EH (cell line): ENCODE measurements at places on chromosomes 3 and 15.
A peak's percentile ranks its signal among the peaks of the same experiment; 100 is the strongest.

DNA sequence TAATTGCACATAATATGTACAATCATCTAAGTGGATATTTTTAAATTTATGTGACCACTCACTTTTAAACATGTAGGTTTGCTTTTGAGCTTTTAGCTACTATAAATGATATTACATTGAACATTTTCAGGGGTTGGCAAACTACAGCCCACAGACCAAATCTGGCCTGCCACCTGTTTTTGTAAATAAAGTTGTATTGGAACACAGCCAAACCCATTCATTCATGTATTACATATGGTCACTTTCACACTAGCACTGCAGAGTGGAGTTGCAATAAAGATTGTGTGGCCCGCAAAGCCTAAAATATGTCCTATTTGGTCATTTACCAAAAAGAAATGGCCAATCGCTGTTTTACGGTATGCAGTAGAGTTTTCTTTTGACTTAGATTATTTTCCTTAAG is 21.2 kb downstream of the CMTM7 start:
- DNase-seq = no peak

DNA sequence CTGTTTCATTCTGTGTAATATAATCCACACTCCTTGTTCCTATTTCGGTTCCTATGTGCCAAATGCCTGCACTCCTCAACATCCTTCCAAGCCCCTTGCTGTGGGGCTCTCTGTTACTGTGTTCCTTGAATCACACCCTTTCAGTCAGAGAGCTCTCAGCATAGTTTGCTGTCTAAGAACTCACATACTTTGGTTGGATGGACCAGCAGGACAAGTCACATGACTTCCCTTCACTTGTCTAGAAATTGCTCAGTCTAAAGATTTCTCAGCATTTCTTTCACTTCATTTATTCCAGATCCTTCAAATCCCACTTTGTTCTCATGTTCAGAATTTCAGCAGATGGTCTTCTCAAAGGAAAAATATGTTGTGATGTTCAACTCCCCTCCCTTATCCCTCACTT is 203.5 kb upstream of the PFN2 start:
- peak; percentile 30 for DNase-seq

GRCh38 chr15:93706495-93707292 is 524.7 kb upstream of the MCTP2 start:
- DNase-seq = no peak

DNA sequence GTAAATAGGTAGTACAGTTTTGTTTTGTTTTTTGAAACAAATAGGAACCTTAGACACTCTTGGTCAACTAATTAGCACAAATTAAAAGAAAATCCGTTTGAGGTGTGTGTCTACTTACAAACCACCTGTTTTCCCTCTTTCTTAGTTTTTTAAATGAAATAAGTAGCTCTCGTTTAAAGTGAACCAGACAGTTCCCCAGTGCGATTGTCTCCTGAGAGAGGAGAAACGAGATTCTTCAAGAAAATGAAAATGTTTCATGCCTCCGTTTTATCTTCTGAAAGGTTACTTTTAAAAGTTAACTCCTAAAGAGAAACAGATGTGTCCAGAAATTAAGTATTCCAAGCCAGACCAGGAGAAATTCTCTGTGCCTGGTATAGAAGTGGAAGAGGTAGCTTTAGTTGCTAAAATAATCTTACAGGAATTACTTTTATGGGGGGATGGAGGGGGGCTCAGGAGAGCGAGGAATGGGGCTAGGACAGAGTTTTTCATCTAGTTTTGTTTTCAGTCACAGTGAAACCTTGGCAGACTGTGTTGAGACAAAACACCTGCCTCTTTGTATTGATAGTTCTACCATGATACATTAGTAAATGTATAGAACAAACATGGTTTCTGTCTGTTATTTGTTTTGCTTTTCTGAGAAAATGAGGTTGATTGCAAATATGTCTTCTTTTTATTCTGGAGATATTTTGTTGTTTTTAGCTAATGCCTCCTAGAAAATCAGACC is 155.1 kb upstream of the CNTN4 start:
- DNase-seq = no peak

- DNase-seq = peak; percentile 71
Measured at GRCh38 chr15:48437178-48437577, 105.9 kb downstream of the DUT start.

DNA sequence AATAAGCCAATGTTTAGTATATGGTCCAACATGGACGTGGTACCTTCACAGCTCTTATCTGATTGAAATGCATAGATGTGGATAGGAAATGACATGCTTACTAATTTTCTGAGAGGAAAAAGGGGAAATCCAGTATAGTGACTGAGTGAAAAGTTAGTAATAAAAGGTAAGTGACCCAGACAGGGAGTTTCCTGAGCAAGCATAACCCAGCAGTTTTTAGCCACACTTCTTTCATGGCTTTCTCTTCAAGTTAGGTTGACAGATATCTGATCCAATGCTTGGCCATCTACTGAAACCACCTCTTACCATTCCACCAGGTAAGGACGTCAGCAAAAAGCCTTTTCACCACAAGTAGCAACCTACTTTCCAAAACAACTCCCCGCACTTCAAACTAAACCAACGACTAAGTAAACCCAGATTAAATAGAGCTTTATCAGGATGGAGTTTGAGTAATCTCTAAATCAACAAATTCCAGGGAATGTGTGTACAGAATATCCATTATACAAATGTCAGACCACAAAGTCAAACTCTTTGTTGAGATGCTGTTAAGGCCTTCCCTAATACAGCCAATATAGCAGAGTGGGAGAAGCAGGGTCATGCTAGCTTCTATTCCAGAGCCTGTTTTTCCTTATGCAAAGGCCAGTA is 329.7 kb downstream of the RORA start:
- no peak for DNase-seq

- DNase-seq = peak; percentile 76
Measured at GRCh38 chr15:48966595-48967301, 3.0 kb upstream of the SHC4 start.

GRCh38 chr15:38860253-38860652 is 295.6 kb upstream of the RASGRP1 start:
- DNase-seq = no peak

- peak; percentile 32 for DNase-seq
Measured at GRCh38 chr3:184574515-184575417, 13.2 kb downstream of the EPHB3 start.

DNA sequence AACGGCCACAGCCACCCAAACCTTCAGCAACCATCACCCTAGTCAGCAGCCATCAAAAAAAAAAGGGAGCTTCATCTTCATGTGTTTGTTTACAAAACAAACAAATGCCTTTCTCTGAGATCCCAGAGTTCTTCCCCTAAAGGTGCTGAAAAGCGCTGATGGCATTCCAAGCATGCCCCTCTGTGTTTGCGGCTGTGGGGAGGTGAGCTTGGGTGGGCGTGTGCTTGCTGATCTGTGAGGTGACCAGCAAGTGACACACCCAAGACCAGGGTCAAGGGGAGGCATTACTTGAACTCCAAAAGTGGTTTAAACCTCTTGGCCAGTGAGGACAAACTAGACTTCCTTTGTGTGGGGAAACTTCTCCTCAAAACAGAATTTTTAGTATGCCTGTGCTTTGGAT is 81.5 kb downstream of the DHX36 start:
- no peak for DNase-seq

GRCh38 chr15:39819533-39819932 is 36.9 kb upstream of the FSIP1 start:
- DNase-seq = no peak

GRCh38 chr3:190096345-190096744 is 24.4 kb downstream of the P3H2 start:
- DNase-seq = no peak

DNA sequence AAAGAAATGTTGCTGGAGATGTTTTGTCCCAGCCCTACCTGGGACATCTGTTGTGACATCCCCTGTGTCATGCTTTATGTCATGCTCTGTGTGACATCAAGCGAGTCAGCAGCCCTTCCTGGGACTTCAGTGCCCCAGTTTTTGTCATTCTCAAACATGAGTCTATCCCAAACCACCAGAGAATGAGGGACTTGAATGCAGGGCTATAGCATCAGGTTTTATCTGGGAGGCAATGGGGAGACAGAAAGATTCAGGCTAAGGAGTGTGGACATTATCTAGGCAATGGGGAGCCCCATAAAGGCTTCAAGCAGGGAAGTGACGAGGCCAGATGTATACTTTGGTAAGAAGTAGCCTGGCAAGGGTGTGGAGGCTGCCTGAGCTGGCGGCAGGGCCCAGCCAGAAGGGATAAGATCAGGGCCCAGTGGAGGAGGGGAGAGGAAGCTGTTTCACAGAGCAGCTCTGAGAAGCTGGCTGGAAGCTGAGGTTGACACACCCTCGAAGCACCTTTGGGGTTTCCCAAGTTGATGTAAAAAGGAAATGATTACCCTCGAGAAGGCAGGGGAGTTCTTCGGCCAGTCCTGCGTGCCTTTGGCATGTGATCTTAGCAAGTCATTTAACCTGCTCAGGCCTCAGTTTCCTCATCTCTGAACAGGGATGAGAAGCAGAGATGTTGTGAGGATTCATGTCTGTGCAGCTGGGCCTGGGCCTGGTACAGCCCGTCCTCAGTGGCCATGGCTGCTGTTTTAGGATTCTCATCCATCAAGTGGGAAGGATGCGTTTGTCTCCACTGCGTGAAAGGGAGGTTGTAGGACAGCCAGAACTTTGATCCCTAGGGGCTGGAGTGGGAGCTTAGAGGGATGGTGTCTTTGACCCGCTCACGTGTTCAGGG is 34.3 kb downstream of the IRAK2 start:
- peak; percentile 59 for DNase-seq

GRCh38 chr15:40053831-40054604 is 15.0 kb upstream of the SRP14 start:
- DNase-seq = no peak

- DNase-seq = no peak
Measured at GRCh38 chr15:69482686-69483256, 30.2 kb downstream of the RPLP1 start.

DNA sequence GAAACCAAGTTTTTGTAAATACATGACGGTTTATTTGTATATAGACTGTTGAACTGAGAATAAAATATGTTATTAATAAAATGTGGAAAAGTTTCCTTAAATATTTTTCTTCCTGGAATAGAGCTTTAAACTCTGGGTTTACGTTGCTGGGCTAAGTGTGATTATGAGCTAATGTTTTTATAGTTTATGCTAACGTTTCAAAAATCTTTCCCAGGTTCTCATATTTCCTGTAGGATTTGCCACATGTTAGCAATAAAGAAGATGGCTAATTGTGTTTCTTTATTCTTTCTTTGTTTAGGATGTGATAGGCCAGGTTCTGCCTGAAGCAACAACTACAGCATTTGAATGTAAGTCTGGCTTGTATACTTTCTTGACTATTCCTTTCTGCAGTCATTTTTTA is 7.2 kb downstream of the MAP2K5 start:
- no peak for DNase-seq

- DNase-seq = peak; percentile 86
Measured at GRCh38 chr15:82177291-82178010, 85.1 kb downstream of the EFL1 start.

DNA sequence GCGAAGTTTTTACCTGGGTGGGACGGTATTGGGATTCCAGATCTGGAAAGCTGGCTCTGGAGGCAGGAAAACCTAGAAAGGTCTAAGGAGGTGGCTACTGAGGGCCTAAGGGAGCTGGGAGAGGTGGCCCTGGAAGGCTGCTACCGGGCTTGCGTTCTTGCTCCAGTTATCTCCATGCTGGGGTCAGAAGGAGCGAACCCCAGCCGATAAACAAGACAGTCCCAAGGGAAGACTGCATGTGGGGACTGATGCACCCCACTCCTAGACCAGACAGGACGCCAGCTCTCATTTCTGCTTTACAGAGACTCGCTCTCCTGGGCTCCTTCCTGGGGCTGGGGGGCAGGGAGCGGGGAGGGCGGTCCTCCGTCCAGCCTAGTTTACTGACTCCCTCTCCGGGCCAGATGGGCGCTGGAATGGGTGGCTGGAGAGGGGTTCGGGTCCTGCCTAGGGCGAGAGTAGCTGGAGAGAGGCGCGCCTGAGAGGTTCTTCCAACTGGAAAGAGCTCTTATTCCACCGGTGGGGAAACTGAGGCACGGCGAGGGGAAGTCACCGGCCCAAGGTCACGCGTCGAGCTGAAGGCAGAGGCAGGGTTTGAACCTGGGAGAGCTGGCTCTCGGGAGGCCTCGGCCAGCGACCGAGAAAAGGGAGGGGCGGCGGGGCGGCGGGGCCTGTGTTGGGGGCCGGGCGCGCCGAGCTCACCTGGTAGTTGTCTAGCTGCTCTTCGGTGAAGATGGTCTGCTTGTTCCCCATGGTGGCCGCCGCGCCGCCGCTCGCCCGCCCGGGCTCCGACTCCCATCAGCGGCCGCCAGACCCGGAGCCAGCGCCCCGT is 565 bp downstream of the CIB2 start:
- no peak for DNase-seq

GRCh38 chr15:69012761-69013364 is 1.6 kb upstream of the NOX5 start:
- peak; percentile 44 for DNase-seq

DNA sequence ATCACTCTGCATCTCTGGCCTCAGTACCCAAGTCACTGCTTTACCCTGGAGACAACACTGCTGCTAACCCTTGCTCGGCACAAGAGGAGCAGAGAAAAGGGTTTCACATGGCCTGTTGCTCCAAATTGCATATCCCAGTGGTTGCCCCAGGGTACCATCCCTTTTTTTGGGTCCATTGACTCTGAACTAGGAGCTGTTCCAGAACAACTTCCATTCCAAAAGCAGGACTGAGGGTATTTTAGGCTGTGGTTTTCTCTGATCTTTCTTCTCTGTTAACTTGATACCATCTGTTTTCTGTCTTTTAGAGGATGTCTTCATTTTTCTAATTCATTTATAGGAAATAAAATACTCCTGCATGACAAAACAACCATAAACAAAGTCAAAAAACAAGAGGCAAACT is 17.3 kb upstream of the RYK start:
- DNase-seq = no peak

DNA sequence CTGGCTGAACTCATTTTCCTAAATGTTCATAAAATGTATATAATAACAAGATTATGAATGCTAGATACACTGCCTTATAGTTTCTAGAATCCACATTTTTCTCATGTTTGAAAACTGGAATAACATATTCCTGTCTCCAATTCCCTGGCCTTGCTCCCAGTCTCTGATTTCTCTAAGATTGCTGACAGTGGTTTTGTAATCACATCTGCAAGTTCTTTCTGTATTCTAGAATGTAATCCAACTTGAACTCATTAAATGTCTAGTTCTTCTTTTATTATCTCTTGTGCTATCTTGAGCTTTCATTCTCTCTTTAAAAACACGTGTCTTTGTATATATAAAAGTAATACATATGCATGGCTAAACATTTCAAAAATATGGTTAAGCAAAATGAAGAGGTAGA is 215.2 kb upstream of the ADAMTS9 start:
- DNase-seq = no peak

DNA sequence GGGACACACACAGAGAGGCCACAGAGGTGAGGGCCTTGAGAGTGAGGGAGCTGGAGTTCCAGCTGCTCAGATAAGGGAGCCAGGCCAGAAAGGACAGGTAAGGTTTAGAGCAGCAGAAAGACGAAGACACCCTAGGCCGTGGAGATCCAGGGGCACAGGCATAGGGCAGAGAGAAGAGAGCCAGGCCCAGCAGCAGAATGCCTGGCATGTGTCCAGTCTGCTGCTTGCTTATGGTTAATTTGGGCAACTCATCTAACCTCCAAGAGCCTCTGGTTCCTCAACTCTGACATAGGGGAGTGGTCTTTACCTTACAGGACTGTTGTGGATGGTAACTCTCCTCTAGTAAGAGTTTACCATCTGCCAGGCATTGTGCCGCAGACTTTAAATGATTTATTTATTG is 35.9 kb downstream of the STARD5 start:
- no peak for DNase-seq

GRCh38 chr3:185856652-185857051 is 31.8 kb upstream of the IGF2BP2 start:
- DNase-seq = no peak

GRCh38 chr3:31004025-31004678 is 109.7 kb upstream of the GADL1 start:
- DNase-seq = peak; percentile 98
